ENCODE measurements at places on chromosomes 2 and 18.

- DNase-seq, result no peak
Measured at GRCh38 chr2:125643585-125643984, 1012.4 kb upstream of the GYPC start.

GRCh38 chr18:47342566-47342965 is 91.1 kb upstream of the SKOR2 start:
- DNase-seq, result no peak

DNA sequence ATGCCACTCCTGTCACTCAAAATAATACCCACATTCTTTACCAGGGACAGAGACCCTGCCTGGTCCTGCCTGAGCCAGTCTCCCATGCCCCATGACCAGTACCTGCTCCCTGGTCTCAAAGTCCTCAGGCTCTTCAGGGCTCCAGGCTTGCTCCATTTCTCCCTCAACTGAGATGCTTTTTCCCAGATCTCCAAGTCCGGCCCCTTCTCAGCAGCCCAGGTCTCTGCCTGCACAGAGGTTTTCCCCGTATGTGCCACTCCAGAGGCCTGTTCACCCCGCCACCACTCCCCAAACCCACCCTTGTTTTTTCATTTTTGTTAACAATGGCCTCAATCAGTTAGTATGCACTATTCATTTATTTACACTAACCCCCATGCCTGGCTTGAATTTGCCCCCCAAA is 499.5 kb upstream of the MYT1L start:
- no peak for DNase-seq

DNA sequence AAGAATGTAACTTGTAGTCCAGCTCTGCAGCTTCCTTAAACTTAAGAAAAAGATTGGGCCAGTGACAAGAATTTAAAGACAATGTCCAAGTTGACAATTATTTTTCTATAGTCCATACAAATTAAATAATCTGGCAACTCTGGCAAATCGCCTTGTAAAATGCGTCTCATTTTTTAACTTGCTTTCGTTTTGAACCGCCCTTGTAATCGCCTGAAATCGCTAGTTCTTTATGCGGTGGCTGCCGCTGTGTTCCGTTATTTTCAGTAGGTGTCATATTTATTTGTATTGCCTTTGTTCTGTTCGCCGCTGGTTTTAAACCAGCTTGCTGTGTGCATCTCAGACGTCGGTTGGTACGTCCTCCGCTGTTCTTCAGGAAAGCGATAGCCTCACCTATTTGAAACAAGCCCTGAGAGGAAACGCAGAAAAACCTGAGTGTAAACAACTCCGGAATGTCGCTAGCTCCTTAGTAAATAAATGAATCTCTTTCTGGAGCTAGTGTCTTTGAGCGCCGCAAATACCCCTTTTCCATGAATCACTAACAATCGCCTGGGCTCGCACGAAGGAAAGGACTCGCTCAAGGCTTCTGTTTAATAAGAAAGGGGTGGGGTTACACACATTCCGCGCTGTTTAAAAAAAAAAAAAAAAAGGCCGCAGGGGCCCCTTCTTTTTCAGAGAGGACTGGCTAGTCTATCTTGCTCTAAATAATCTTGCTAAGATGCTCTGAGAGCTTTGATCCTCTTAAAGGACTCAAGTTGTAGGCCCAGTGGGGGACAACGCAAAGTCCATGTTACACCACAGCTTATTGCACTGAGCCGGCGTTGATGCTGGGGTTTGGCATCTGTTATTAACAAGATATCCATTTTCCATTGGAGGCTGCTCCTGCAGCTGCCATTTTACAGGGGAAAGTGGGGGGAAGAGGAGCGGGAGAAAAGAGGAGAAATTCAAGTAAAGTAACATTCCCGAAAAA is 3.0 kb downstream of the HOXD8 start:
- DNase-seq, result no peak

- no peak for DNase-seq
Measured at GRCh38 chr2:7024261-7024660, 107.0 kb downstream of the RNF144A start.

DNA sequence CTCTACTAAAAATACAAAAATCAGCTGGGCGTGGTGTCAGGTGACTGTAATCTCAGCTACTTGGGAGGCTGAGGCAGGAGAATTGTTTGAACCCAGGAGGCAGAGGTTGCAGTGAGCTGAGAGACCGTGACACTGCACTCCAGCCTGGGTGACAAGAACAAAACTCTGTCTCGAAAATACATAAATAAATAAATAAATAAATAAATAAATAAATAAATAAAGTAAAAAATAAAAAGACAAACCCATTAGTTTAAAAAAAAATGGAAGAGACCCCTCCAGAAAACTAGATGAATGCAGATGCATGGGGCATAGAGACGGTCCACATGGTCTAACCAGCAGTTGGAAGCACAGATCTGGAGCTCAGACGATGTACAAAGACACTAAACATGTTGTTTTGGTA is 18.1 kb downstream of the TMEM163 start:
- no peak for DNase-seq

DNA sequence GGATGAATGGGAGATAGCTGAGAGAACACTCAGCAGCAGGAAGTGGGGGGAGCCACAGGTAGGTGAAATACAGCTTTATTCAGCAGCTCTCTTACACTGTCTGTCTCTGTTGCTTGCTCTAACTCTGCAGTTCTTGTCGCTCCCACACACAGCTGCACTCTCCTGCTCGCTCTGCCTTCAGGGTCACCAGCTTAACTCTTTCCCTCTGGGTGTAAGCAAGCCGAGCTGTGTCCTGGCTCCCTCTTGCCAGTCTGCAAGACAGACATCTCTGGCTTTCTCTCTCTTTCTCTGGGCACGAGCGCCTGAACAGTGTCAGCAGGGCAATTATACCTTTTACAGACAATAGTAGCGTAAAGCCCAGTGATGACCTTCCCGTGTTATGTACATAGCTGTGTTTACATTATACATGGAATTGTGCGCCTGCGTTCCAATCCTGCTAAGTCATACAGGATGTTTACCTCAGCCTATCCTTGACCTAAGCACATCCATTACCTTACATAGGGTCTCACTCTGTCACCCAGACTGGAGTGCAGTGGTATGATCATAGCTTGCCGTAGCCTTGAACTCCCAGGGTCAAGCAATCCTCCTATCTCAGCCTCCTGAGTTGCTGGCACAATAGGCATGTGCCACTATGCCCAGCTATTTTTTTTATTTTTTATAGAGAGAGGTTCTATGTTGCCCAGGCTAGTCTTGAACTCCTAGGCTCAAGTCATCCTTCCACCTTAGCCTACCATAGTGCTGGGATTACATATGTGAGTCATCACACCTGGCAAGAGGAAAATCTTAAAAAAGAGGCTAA is 57.8 kb upstream of the CHN1 start:
- DNase-seq, result no peak

GRCh38 chr2:38552259-38552658 is 50.5 kb downstream of the HNRNPLL start:
- no peak for DNase-seq

GRCh38 chr2:6822406-6822805 is 43.3 kb downstream of the CMPK2 start:
- DNase-seq, result no peak

GRCh38 chr18:9542924-9543323 is 67.6 kb downstream of the RALBP1 start:
- no peak for DNase-seq

GRCh38 chr18:33579349-33580215 is 1.6 kb downstream of the ASXL3 start:
- DNase-seq, result no peak

DNA sequence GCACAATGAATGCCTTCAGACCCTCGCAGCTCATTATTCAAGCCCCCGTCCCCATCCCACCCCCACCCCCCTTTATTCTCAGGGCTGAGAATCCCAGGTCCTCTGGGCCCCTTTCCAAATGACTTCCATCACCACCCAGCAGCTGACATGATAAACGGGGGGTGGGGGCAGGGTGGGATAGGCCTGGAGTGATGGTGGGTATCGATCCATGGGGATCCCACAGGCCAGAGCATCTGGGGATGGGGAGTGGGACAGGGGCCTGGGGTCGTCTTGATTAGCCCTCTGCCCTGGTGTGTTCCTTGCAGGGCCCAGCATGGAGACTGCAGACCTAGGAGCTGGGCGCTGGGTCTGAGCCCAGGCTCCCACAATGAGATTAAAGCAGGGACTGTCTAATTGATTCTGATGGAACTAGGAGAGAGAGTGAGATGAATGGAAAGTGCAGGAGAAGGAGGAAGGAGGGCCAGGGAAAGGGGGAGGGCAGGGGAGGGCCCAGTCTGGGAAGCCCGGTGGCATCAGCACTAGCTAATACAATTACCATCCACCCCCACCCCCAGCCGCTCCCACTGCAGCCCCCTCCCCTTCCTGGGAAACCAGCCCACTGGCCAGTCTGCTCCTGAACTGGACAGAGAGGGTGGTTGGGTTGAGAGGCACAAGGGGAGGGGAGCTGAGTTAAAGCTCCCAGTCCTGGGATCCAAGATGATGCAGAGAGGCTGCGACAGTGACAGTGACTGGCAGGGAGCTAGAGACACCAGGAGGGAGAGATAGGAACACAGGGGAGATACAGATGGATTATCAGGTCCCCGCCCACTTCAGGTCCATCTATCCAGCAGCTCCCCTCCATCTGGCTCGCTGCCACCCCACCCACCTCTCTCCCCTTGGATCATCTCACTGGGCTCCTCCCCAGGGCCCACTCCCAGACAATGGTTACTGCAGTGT is 13.1 kb upstream of the TNS1 start:
- no peak for DNase-seq

DNA sequence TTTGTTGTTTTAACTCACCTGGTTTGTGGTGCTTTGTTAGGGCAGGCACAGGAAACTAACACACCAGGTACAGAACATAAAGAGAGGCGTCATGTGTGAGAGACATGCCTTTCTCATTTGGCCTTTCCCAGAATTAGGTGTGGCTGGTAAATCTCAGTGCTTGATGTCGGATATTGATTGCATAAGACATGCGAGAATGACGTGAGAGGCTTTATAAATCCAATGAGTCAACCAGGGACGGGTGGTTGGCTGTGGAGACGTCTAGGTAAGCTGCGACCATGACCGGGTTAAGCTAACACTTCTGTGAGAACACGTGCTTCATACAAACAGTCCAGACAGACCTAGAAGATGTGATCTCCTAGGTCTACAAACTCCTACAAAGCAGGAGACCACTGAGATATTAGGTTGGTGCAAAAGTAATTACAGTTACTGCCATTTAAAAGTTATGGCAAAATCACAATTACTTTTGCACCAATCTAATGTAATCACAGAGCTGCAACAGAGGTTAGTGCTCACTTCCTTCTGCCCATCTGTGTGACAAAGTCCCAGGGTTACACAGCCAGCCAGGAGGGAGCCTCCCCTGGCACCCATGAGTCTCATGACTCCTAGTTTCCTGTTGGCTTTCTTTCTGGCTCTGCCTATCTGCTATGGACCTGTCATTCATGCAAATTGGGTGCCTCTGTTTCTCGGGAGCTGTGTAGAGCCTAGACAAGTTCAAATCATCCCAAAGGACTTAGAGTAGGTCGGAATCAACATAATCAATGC is 98.9 kb upstream of the ATP8B1 start:
- DNase-seq, result no peak

DNA sequence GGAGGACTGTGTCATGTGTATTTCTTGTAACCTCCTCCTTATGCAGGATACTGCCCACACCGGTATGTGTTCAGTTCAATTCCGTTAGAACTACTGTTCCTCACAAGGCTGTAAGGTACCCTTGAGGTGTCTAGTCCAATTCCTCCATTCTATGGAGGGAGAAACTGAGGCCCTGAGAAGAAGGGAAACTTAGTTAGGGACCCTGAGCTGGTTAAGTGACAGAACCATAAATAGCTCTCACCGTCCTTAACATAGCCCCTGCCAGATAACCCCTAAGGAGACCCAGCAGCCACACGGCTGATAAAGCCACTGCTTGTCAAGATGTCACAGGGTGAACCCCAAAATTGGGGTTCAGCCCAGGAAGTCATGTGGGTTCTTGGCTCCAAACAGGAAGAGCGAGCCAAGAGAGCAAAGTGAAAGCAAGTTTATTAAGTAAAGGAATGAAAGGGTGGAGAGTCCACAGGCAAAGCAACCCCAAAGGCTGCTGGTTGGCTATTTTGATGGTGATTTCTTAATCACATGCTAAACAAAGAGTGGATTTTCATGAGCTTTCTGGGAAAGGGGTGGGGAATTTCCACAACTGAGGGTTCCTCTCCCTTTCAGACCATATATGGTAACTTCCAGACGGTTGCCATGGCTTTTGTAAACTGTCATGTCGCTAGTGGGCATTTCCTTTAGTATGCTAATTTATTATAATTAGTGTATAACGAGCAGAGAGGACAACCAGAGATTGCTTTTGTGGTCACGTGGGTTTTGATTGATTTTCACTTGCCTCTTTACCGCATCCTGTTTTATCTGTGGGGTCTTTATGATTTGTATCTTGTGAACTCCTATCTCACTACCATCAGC is 83.4 kb upstream of the RTN4 start:
- DNase-seq, result no peak

DNA sequence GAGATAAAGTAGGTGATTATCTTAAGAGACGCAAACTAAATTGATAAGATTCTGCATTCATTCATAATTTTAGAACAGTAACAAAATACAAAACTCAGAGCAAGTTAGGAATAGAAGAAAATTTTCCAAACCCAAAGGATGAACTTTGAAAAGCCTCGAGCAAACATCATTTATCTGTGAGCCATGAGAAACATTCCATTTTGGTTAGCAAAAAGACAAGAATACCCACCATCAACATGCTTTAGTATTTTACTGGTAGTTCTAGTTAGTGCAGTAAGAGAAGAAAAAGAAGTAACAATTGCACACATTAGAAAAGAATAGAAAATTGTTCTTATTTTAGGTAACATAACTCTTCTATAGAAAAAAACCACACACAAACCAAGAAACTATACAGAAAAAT is 291.3 kb upstream of the TCF4 start:
- DNase-seq, result no peak

- no peak for DNase-seq
Measured at GRCh38 chr2:170747921-170748320, 22.3 kb upstream of the ERICH2 start.

GRCh38 chr2:10043256-10043905 is at the start of gene KLF11:
TSS of gene KLF11 (plus strand) at chr2:10043550. CDS start at chr2:10043717, 167 bp downstream.
- DNase-seq, result peak; percentile 55

DNA sequence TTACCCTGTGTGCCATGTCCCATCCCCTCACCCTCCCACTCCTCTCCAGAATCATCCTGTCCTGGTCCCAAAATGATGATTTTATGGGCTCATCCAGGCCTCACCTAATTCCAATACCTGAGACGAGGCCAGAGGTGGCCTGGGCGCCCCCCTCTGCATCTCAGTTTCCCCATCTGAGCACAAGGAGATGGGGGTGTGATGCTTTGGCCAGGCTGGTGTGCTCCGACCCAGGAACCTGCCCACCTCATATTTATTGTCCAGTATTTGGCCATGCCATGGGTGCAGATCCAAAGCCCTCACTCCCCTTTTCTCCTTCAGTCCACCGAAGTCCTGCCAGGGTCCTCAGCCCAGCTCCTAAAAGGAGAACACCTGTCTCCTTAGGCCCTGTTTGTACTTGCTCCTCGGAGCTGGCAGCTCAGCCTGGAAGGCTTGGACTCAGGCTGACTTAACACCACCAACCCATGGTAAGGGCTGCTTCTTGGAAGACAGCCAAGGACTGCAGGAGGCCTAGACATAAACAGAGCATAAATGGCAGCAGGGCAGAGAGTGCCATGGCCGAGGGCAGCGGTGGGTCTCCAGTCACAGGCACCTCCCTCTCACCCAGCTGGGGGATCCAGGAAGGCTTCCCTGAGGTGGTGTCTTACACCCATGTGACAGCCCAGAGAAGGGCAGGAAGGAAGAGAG is 3.6 kb downstream of the TEX51 start:
- no peak for DNase-seq

All from stimulated activated CD8-positive, alpha-beta memory T cell treated with anti-CD3 and anti-CD28 coated beads, Interleukin-7, amount 100 ng/mL, for 1 hour (primary cell).